ENCODE measurements at places on chromosomes 12 and 14. TPM values are rescaled to one million over a fixed set of nuclear protein-coding genes. Genes with fewer than 3 reads are reported as not detected.

Gene WSB2
- total RNA-seq, result 93.5 TPM

Gene GCH1
- 11.7 TPM for total RNA-seq

DNA sequence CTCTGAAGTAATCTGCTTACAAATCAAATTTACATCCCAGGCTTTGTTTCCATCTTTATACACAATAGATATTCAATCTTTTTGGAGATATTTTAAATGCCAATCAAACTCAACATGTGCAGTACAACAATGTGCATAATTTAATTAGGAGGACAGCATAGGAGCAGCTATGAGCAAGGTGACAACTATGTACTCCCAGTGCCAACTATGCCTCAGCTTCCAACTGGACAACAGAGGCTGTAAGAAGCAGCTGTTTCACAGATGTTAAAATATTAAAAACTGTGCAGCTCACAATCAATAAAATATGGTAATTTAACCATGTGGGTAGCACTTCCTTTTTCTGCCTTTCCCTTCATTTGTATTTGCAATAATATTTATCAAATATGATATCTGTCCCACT, 99.9 kb downstream of the ST8SIA1 start:
- no peak for DNase-seq

- DNase-seq, result no peak
Observed at GRCh38 chr12:98113548-98113947, 401.8 kb upstream of the TMPO start.

GRCh38 chr14:63155511-63156185, 48.6 kb upstream of the RHOJ start:
- peak; percentile 79 for DNase-seq

Gene IFNG-AS1
- not detected for total RNA-seq

Data from mammary epithelial cell (primary cell).